EH (cell line): ENCODE measurements at places on chromosomes 6 and 20.
A peak's percentile ranks its signal among the peaks of the same experiment; 100 is the strongest.

- peak; percentile 18 for DNase-seq
These were observed 521.7 kb downstream of the EPM2A start for GRCh38 chr6:145213614-145214013.

DNA sequence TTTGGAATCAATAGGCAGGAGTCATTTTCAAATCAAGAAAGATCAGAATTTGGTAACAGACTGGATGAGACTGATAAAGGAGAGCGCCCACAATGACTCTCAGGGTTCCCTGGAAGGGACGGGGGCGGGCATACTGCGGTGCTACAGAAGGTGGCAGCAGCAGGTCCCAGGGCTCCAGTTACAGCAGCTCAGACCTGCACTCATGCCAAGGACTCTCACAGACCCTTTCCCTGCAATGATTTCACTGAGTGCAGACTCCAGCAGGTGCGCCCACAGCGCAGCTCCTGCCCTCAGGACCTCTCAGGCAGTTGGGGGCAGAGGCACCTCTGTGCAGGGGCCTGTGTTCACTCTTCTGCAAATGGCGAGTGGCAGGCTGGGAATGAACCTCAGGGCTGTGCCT is 359.8 kb downstream of the ZFAND3 start:
- DNase-seq, result no peak

DNA sequence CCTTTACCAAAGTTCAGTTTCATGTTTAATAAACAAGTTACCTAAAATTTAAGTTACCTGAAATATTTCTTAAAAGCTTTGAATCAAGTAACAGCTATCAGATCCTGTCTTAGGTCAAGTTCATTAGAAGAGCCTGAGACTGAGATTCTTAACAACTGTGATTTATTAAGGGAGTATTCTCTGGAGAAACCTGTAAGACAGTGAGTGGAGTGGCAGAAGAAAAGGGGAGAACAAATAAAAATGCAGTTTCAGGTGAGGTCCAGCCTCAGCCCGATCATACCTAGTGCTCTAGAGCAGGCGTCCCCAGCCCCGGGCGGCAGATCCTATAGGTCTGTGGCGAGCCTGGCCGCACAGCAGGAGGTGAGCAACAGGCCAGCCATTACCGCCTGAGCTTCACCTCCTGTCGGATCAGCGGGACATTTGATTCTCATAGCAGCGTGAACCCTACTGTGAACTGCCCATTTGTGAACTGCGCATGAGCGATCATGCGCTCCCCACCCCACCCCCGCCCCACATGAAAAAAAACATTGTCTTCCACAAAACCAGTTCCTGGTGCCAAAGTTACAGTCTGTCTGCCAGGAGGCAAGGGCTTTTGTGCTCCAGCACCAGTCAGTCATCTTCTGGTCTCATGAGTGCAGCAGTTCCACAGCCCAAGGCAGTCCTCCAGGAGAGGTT is 59.2 kb upstream of the ADGRB3 start:
- DNase-seq, result no peak

GRCh38 chr6:21075986-21076385 is 517.6 kb upstream of the SOX4 start:
- no peak for DNase-seq

GRCh38 chr6:74733830-74734620 is 471.8 kb downstream of the COL12A1 start:
- DNase-seq, result peak; percentile 51

- DNase-seq, result no peak
These were observed 53.4 kb downstream of the PTCHD4 start for GRCh38 chr6:48057601-48058000.

DNA sequence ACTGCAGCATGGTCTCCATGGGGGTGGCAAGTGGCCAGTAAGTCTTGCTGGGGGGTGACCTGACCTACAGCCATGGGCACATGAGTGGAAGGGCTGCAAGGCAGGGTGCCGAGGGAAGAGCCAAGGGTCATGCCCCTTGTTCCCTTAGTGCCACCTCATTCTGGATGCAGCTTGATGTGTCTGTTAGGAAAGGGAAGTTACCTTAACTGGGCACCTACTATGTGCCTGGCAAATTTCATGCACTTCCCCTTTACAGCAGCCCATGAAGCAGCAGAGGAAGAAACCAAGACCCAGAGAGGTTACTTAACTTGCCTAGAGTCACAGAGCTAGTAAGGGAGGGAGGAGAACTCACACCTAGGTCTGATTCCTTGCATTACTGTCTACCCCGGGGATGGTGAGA is 174.0 kb downstream of the MRPL14 start:
- no peak for DNase-seq

DNA sequence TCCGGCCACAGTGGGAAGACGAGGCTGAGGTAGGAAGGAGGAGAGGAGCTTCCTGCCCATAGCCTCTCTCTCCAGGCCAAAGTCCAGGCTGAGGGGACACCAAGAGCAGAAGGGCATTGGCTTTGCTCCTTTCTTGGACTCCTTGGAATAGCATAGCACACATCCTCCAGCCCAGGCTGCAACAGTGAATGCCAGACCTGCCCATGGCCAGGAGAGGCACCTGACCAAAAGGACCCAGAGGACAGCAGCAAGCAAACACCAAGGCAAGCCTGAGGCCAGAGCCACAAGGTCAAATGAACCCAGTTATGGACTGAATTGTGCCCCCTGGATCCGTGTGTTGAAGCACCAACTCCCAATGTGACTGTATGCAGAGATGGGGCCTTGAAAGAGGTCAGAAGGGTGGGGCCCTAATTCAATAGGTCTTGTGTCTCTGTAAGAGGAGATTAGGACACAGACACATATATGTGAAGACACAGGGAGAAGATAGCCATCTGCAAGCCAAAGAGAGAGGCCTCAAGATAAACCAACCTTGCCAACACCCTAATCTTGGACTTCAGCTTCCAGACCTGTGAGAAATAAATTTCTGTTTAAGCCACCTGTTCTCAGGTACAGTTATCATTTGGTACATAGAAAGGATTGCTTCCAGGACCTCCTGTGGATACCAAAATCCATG is 126.5 kb upstream of the NXT1 start:
- DNase-seq, result no peak
